ENCODE measurements at places on chromosomes 12 and 14. TPM values are rescaled to one million over a fixed set of nuclear protein-coding genes. Genes with fewer than 3 reads are reported as not detected.

- peak; percentile 45 for DNase-seq
Observed at GRCh38 chr12:64450711-64451486, 1.0 kb upstream of the TBK1 start.

DNA sequence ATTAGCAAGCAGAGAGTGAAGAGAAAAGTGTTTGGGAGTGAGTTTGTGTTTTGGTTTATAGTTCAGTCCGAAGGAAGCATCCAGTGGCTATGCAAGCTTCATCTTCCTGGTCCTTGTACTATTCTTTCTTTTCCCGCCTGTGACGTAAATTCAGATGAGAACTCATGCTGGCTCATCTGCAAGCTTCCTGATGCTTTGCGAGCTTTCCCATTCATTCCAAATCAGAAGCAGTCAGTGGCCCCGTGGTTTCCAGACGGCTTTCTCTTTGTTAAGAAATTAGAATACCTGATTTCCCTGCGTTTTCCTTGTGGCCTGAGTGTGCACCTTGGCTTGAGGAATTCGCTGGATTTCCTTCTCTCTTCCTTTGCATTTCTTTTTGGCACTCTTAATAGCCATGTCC is 89.5 kb downstream of the TESC start:
- DNase-seq, result no peak

- no peak for DNase-seq
Observed at GRCh38 chr12:121495746-121496145, 85.1 kb downstream of the KDM2B start.

GRCh38 chr14:101380512-101380911 is 180.8 kb upstream of the DIO3 start:
- DNase-seq, result no peak

- peak; percentile 97 for DNase-seq
Observed at GRCh38 chr12:94172973-94173372, 24.6 kb downstream of the PLXNC1 start.

GRCh38 chr12:119727600-119728443 is 59.9 kb downstream of the PRKAB1 start:
- no peak for DNase-seq

DNA sequence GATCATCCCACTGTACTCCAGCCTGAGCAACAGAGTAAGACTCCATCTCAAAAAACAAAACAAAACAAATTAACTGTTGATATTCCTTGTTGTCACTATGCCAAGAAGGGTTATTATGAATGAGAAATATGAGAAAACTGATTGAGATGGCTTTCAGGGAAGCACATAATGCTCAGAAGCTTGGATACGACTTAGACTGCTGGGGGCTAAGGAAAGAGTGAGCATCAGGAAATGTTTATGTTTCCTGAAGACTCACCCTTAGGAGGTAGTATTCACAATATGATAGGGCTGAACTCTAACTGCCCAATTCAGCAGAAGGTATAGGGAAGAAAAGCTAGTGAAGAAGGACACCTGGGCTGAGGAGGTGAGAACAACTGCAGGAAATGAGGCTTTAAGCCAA is 6.3 kb downstream of the STYK1 start:
- no peak for DNase-seq

GRCh38 chr12:1305791-1306500 is 288.4 kb downstream of the FBXL14 start:
- no peak for DNase-seq

DNA sequence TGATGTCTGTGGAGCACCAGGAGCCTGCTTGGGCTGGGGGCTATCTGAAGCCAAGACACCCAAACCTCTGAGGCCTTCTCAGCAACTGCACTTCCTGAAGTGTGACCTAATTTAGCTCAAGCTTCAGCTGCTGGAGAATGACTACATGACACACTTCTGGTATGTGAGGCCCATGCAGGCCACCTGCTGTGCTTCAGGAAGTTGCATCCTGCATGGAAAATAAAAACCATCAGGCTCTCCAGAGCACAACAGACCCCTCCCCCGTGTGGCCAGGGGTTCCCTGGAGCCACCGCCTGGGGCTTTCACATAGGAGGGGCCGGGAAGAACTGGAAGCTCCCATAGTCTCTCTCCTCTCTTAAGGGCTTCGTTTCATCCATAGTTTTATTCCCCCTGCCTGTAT is 217.7 kb downstream of the SLC15A4 start:
- no peak for DNase-seq

DNA sequence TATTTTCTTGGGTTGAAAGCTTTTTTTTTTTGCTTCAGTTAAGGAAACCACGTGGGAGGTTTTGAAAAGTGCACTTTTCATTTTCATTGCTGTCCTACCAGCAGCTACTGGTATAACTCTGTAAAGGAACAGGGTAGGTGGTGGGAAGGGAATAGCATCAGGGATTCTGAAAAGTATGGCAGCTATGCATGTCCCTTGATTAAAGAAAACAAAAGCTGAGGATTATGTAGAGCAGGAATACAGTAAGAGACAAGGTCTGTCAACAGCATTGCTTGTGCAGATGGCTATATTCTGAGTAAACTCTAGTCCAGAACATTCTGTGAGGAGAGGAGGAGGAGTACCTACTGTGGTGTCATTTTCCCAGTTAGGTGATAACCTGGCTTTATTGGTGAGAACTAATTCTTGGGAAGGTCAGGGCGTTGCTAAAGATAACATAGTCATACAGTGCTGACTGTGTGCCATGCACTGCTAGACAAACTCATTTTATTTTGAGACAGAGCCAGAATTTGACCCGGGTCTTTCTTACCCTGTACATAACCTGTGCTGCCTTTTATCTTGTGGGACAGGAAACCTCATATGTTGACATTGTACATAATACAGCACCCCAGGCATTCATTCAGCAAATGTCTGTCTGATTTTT is 80.3 kb upstream of the TRAF3 start:
- DNase-seq, result peak; percentile 7

DNA sequence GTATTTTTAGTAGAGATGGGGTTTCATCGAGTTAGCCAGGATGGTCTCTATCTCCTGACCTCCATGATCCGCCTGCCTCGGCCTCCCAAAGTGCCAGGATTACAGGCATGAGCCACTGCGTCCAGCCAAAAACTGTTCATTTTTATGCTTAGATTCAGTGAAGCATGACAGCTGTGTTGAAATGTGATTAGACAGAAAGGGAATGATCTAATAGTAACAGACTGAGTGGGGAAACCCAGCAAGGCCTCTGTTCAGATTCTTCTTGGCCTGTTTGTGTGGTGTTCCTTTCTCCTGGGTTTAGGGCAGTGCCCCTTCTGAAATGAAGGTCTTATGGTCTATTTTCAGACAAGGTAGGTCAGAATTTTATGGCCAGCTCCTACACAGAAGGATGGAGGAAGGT is 11.8 kb upstream of the ABCD4 start:
- no peak for DNase-seq

DNA sequence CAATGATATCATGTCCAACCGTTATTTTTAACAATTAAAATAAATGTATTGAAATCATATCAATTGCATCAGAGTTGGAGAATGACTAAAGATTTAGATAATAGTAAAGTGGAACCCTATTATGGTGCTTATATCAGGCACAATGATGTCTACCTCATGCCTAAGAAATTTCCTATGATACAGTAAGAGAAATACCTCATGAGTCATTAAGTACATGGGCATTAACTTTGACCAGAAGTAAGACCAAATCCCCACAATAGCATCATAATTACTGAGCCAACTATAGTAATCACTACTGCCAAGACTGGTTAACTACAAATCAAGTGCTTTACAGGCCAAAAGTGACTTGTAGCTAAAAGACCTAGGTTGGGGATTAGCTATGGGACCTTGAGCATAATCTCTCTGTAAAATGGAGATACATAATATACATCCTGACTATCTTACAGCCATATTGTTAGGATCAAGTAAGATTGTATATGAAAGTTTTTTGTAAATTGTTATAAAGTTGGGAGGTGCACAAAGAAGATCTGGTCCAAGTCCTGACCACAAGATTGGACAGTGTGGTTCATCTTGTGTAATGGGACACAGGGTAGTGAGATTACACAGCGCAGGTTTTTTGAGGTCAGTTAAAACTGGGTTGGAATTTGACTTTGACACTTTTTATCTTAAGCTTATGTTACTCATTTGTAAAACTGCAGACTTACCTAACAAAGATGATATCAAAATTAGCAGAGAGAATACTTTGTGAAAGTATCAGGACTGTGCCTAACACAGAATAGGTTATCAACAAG is 60.5 kb downstream of the ERGIC2 start:
- peak; percentile 89 for DNase-seq

- DNase-seq, result peak; percentile 37
Observed at GRCh38 chr12:132444957-132445883, 44.7 kb upstream of the FBRSL1 start.

GRCh38 chr12:98838231-98838647 is 193.1 kb downstream of the APAF1 start:
- DNase-seq, result peak; percentile 22

- DNase-seq, result peak; percentile 61
Observed at GRCh38 chr12:54052438-54053002, 1.1 kb upstream of the HOXC4 start.

DNA sequence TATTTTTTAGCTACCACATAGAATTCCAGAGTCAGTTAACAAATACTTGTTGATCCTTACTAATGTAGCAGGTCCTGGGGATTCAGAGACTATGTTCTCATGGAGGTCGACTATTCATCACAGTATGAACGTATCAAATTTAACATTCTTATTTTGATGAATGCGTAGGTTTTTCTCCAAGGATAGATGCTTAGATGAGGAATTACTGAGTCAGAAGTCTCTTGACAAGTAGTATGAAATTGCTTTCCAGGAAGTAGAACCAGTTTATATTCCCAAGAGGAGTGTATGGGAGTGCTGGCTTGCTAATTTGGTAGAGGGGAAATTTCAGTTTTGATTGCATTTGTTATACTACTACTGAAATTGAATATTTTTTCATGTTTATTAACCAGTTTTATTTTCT is 42.8 kb upstream of the CRADD start:
- peak; percentile 83 for DNase-seq

DNA sequence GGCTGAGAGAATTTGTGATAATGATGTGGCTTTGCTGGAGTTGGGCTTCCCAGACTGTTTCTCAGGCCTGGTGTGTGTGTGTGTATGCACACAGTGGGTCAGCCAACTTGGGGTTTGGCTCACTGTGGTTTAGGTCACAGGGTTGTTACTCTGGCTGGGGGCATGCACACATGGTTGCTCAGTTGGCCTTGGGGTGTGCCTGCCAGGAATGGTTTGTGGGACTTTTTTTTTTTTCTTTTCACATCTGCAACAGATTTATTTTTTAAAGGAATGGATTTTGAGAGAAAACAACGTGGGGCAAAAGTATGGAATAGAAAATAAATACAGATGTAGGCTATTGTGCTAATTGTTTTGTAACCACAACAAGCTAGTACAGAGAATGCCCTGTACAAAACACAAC is 25.0 kb upstream of the GTF2A1 start:
- DNase-seq, result peak; percentile 18

- DNase-seq, result no peak
Observed at GRCh38 chr14:87252103-87252502, 740.9 kb downstream of the GALC start.

- DNase-seq, result no peak
Observed at GRCh38 chr12:48334808-48335207, 15.9 kb downstream of the ZNF641 start.

GRCh38 chr12:49033611-49034285 is 15.2 kb upstream of the PRKAG1 start:
- DNase-seq, result no peak

GRCh38 chr14:36208690-36209278 is 32.3 kb upstream of the PTCSC3 start:
- DNase-seq, result no peak

DNA sequence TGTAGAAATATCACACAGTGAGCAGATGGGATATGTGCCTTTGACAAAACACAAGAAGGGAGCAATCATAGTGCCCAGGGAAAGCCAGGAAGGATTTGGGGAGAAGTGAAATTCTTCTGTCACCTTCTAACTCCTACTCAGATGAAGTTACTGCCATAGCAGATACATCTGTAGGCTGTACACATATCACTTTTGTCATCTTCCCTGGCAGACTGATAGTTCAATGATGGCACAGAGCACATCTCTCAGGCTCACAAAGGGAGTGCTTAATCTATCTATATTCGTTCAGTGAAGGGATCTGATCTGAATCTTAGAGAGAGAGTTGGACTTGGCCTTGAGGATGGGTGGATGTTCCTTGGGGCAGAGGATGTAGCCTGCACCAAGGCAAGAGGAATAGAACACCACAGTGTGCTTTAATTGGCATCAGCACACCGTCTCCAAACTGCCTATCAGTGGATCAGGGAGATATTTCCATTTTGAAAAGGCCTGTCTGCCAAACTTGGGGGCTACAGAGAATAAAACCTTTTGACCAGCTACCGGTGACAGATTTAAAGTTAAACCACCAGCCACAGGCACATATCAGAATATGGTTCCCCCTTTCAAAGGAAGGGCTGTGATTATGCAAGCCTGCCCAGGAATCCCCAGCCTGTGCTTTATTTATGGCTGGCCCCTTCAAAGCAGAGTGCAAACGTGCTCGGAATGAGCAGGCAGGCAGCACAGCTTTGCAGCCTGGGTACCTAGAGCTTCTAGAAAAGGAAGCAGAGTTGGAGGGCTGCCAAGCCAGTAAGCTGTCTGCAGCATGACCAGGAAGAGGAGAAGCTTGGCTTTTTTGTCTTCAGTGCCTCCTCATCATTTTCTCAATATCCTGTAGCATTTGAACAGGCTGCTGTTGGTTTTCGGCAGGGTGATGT is 165.5 kb upstream of the DYRK2 start:
- DNase-seq, result peak; percentile 59

- DNase-seq, result peak; percentile 77
Observed at GRCh38 chr14:103292426-103293374, 41.3 kb upstream of the EIF5 start.

DNA sequence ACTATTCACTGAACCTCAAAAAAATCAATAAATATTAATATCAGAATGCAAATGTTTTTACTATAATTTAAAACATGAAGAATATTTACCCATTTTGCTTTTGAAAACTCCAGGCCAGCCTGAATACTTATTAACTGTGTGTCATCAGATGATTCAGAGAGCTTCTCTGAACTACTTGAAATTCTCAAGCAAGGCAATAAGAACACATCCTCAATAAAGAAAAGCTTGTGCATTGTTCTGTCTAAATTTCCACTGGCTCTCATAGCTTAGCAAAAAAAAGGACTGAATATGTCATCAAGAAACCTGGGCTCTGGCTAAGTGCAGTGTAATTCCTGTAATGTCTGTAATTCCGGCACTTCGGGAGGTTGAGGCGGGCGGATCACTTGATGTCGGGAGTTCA is 194.1 kb downstream of the BTG1 start:
- peak; percentile 62 for DNase-seq

DNA sequence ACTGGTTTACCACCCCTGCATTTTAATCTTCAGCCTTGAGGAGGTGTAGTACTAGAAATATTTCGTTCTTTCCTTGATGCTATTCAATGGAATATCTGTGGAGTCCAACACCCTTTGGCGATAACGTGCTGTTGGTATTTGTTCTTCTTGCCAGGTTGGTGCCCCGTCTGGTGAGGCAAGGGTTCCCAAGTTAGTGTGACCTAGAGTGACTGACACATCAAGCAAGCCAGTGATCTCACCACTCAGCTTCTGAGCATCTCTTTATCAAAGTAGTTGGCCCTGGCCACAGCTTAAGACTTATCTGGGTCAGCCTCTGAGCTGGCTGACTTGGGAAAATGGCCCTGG is 60.2 kb downstream of the PLXNC1 start:
- no peak for DNase-seq

The SLC10A1 gene
- not detected for total RNA-seq

The RASSF9 gene
- 0.89 TPM for total RNA-seq

The ACVRL1 gene
- total RNA-seq, result 114 TPM

The TAS2R19 gene
- 2.6 TPM for total RNA-seq

The NPFF gene
- not detected for total RNA-seq

The ANKLE2 gene
- total RNA-seq, result 69.6 TPM

The SYCP3 gene
- total RNA-seq, result not detected

The KLRG1 gene
- total RNA-seq, result not detected

The KCNMB4 gene
- 2.7 TPM for total RNA-seq
